ENCODE measurements at places on chromosomes 3 and 15.

DNA sequence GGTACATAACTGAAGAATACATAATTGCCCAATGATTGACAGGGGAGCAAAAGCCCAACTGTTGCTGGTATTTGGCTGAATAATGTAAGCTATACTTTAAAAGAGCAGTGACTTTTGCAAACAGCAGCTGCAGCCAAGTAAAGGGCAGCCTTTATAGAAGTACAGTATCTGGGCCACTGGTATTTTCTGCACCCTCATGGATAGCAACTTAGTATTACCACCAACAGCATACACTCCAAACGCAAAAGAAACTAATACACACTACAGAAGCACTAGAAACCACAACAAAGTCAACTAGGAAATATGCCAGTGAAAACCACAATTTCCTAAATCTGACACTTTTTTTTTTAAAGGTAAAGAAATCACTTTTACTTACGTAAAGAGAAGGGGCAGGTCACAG is 206.1 kb downstream of the TIGIT start:
- no peak for DNase-seq

GRCh38 chr3:4426261-4426781 is 40.7 kb downstream of the SUMF1 start:
- no peak for DNase-seq

DNA sequence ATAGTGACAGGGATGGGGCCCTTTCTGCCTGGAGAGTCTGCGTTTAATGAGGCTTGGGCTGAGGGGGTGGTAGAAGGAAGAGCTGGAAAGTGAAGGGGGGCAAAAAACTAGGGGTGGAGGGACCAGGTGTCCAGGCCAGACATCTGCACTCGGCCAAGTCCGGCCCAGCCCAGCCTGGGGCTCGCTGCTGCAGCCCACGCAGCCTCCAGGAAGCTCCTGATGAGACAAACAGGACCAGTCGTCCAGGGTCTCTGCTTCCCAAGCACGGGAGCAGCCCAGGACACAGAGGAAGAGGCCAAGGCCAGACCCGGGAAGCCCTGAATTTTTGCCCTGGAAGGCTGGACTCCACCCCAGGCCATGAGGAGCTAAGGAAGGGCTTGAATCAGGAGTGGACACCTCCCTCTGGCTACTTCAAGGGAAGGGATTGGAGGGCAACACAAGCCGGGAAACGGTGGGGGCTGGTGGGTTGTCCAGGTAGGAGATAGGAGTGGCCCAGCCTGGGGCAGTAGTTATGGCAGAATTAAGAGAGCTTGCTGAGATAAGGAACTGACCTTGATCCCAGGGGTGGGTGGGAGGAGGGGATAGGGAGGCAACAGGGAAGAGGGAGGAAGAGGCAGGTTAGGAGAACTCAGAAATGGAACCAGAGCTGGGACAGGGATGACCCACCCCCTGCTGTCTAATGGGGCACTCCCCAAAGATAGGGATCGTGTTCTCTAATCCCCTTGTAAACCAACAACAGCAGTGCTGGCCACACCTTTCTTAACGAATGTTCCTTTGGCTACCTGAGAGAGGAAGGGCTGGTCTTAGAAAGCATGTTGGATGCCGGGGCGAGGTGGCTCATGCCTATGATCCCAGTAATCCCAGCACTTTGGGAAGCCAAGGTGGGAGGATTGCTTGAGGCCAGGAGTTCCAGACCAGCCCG is 89.5 kb downstream of the ANP32A start:
- DNase-seq, result no peak

- no peak for DNase-seq
Measured at GRCh38 chr15:85849946-85850345, 55.2 kb upstream of the KLHL25 start.

GRCh38 chr3:11724615-11725339 is 81.1 kb upstream of the VGLL4 start:
- no peak for DNase-seq

GRCh38 chr15:81255315-81255957 is 58.8 kb downstream of the IL16 start:
- DNase-seq, result no peak

DNA sequence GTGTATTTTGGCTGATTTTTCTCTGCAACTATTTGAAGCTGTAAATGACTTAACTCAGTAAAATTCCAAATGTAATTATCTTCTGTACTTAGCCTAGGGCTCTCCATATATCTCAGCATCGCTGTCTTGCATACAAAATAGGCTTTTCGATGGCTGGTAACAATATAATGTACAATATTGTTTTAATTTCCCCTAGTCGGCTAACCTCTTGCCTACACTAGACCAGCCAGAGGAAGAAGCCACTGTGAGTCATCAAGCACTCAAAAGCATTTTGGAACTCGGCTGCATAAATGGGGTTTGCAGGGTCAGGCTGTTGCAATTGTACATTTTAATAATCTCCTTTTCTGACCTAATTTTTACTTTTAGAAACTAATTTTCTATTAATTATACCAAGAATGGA is 583.8 kb downstream of the FOXP1 start:
- DNase-seq, result no peak

DNA sequence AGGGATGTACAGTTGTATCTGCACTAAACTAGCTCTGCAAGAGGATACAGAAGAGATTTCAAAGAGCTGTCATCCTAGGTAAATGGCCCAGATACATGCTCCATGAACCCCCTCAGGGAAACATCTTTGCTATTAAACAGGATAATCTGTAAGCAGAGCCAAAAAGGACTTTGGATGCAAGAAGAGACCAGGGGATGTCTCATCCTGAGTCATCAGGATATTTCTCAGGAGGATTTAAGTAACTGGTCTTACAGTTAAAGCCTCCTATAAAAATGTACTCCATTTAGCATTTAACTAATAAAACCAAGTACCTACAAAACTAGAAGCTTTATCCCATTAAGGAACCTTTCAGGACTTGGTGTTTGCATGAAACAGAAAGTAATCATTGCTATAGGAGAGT is 48.2 kb upstream of the PHLDB2 start:
- no peak for DNase-seq

Data from activated naive CD8-positive, alpha-beta T cell treated with anti-CD3 and anti-CD28 coated beads for 36 hours (primary cell).